ENCODE measurements at places on chromosomes 6 and 20.

DNA sequence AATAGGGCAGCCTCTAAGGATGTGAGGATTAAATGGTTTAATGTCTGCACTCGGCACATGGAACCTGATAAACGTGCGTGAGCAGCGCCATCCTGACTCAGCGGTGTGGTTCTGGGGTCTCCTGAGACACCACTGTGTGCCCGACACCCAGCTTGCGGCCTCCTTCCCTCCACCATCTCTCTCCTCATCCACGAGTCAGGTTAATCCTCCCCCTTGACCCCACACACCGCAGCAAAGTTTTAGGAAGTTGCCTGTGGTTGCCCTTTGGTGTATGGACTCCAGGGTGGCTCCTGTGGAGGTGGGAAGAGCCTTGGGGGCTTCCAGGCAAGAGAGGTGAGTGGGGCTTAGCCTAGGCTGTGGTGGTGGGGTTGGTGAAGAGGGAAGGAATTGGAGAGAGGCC is 68.2 kb downstream of the PHACTR3 start:
- DNase-seq, result no peak

- peak; percentile 15 for DNase-seq
Observed at GRCh38 chr6:63764318-63764916, 128.8 kb downstream of the PHF3 start.

DNA sequence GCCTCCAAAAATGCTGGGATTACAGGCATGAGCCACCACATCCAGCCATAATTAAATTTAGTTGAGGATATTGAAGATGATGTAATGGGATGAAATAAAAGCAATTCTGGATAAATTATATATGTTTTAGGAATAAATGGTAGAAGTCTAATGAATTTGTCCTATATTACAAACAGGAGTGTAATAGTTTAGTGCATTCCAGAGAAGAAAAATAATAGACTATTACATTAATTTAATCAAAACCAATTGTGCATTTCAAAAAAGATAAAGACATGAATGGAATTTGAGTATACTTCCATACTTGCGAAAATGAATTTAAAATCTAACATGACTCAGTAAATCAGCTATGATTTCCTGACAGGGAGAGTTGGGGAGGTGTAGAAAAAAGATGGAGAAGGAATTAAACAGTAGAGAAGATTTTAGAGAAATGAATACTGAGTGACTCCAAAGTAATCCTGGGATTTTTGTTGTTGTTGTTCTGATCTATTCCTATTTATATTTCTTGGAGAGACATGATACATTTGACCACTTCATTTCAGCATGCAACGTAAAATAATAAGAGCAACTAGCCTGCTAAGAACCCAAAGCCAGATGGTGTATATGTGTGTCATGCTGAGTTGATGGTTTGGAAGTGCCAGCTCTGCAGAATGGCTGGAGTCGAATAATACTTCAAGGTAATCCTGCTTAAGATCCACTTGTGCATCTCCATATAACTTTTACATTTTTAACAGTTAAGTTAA is 67.4 kb downstream of the AIG1 start:
- no peak for DNase-seq

DNA sequence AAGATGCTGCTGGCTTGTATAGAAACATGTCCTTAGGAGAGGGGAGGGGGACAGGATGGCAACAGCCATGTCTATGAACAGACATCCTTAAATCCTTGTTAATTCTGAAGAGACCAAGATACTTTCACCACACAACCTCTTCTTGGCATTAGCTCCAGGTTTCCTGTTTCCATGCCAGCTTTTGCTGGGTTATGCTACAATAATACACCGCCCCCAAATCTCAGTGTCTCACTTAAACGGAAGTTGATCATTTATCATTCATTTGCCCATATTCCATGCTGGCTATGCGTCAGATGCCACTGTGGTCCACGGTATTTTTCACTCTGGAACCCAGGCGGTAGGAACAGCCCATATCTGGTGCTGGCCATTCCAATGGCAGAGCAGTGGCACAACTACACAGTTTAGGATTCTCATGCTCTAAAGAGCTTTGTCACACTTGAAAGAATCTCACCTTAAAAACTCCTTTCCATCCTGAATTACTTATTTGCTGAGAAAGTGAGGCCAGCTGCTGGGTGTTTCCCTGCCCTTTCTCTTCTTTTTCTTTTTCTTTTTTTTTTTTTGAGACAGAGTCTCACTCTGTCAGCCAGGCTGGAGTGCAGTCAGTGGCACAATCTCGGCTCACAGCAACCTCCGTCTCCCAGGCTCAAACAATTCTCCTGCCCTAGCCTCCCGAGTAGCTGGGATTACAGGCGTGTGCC is 3.7 kb upstream of the RNASET2 start:
- DNase-seq, result no peak

DNA sequence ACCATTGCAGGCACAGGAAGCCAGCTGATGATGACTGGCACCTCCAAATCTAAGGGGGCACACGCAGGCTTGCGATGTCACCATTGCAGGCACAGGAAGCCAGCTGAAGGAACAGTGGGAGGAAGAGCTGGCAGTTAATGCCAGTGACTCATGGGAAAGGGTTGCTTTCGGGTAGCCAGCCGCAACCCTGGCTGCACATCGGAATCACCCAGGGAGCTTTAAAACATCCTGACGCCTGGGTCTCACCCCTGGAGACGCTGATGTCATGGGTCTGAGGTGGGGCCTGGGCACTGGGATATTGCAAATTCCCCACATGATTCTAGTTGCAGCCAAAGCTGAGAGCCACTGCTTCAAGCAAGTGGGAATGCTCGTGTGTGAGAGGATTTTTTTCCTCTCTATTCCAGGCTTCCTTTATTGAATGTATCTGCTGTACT is 16.1 kb upstream of the CCN6 start:
- peak; percentile 57 for DNase-seq

DNA sequence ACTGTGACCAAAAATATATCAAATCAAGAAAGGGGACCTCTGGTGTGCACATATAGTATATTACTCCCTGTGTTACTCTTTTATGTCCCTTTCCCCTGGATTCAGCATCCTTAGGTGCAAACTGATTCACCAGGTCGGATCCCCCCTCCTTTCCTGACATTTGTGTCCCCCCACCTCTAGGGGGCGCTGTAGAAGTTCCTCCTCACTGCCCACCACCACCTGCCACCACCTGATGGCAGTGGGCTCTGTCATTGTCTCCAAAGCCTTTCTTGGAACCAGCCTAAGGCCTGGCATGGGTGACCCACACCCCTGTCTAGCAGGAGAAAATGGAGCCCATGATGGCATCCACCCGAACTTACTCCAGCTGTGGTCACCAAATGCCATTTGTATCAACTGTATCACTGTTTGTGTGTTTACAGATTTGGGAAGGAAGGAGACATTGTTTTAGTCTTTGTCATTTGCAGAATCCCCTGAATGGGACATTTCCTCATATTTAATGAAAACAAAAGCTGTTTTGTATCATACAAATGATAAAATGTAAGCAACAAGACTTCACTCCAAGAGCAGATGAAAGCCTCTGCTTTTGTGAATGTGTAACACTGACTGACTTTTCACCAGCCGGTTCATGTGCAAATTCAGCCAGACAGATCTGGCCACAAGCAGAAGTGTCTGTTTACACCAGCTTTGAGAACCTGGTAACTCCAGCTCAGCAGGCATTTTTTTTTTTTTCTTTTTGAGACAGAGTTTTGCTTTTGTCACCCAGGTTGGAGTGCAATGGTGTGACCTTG is 66.2 kb downstream of the ARMC2 start:
- peak; percentile 23 for DNase-seq

DNA sequence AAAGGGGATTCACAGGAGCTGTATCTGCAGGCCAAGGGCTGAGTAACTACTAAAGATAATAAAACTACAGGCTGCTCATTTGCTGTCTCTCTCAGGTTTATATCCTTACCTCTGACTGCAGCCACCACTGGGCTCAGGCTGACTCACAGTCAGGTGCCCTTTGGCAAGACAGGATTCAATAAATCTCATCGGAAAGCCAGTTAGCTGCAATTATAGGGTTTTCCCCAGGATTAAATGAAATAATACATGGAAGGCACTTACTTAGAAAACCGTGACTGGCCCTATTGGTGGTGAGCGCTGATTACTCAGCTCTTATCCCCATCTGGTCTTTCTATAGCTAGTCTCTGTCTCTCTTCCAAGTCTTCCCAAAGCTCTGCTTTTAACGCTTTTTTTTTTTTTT is 26.4 kb downstream of the RMND1 start:
- no peak for DNase-seq

DNA sequence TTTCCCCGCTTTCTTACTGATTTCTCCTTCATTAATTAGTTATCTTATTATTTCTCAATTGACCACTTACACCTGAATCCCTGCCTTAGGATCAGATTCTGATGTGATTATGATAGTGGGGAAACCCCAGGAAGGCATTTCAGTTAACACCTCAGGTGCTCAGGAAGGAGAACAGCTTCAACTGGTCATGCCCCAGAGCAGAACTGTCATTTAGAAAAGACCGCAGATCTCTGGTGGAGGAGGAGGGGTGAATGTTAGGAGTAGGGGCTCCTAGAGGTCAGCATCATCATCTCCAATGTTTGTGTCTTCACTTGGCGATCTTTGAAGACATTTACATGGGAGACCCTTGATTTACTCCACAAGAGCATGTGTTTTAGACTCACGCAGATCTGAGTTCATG is 44.5 kb downstream of the PROKR2 start:
- DNase-seq, result no peak

GRCh38 chr6:31363811-31364210 is 6.8 kb upstream of the HLA-B start:
- DNase-seq, result no peak

GRCh38 chr20:25054096-25054820 is 3.7 kb downstream of the ACSS1 start:
- DNase-seq, result no peak

DNA sequence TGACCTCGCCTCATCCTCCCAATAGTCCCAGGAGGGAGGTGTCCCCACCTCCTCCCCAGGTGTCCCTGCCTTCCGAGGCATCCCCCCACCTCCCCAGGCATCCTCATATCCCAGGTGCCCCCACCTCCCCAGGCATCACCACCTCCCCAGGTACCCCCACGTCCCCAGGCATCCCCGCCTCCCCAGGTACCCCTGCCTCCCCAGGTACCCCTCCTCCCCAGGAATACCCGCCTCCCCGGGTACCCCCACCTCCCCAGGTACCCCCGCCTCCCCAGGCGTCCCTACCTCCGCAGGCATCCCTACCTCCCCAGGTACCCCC is 198.9 kb downstream of the SYNDIG1 start:
- no peak for DNase-seq

GRCh38 chr6:119249319-119249718 is 100.2 kb downstream of the MAN1A1 start:
- DNase-seq, result no peak

DNA sequence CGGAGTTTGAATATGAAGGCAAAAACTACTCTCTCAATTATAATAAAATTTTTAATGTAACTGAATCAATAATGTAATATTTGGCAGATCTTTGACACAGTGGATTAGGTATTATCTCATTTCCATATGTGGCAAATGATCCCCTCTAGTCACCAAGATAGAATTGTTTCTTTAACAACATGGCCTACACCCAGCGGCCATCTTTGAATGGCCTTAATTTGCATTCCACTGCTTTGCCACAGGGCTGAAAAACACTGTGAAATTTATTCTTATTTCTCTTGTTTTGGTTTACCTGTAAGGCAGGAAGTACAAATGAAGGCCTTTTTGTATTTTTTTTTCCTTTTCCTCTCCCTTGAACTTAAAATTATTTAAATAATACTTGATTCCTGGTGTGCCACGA is 162.6 kb upstream of the SCGN start:
- no peak for DNase-seq

- DNase-seq, result no peak
Observed at GRCh38 chr6:40398034-40398691, 189.0 kb downstream of the LRFN2 start.

DNA sequence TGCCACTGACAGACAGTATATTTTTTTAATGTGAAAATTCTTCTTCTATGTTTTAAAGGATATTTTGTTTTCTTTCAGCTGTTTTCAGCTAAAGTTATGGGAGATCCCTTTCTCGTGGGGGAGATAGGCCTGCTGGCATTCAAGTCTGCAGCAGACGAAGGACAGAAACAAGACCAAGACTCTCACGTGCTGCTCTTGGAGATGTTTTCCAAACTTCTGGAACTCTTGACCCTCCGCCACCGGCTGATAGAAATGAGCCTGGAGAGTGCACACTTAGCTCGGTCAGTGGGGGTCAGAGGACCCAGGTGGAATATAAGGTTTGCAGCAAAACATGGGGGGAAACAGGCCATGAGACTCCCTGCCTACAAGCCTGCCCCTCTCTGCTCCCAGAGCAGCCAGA is 120.5 kb downstream of the CD164 start:
- no peak for DNase-seq

DNA sequence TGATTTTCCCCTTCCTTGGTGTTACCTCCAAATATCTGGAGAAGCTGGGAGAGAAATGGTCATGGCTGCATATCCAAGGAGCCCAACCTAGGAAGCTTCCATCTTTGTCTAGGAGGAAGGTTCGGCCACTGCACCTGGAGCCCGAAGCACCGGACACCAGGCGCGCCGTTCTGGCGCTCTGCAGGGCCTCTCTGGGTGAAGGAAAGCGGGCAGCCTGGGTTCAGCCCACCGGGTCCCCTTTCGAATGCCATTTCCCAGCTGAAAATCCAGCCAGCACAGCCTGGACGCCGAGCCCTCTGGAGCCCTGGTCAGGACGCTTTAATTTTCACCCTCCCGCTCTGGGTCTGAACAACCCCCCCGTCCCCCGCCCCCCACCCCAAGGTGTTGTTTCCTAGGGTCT is 1.2 kb downstream of the LINC00237 start:
- no peak for DNase-seq

Data from AG04450 (cell line).